ENCODE measurements at places on chromosomes 2 and 18.

DNA sequence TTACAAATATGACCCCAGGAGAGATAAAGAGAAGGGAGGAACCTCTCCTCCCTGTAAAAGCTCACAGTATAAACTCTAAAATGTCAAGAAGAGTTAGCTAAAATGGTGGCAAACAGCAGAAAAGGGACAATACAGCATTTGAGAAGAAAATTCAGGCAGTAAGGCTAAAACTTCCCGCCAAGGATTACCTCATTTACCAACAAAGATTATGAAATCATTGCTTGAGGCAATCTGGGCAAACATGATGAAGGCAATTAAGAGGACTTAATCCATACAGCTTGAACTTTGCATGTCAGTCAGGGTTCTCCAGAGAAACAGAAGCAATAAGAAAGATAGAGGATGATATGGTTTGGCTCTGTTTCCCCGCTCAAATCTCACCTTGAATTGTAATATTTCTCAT, 81.4 kb downstream of the CMPK2 start:
- no peak for DNase-seq

DNA sequence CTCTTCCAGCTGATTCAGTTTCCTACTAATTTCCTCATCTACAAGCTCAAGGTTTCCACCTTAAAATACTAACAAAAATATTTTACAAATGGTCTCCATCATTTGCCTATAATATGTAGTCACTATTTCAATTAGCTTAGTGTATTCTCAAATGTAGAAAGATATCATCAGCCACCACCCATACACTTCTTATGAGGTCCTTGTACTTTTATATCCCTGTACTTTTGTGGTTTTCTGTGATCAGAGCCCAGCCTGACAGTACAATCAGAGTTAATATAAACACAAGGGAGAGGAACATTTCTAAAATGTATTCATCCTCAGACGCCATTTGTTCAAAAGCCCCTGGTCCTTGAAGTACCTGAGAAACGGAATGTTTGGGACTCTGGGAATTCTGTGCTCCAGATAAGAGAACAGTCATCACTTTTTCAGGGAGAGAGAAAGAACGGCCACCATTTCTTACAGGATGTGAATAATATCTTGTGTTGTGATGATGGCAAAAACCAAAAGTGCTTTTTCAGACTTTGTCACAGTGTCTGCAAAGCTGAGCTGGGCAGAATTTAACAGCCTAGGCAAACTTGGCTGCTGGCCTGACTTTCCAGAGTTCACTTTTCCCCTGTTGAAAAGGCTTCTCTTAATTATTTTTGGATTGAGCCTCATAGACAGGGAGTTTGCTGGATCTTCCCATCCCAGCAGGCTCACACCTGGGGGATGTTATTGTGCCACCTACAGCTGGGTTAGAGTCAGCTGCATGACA, 361.7 kb upstream of the ACVR2A start:
- no peak for DNase-seq

DNA sequence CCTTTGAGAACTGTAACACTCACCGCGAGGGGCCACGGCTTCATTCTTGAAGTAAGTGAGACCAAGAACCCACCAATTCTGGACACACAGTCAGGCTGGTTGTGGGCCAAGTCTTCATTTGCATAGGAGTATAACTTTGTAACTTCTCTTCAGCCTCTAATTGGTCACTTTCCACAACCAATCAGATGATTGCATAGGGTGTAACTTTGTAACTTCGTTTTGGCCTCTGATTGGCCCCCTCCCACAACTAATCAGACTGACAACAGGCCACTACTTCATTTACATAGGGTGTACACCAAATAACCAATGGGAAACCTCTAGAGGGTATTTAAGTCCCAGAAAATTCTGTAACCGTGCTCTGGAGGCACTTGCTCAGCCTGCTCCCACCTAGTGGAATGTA, 77.5 kb upstream of the TCF4 start:
- no peak for DNase-seq

- no peak for DNase-seq
These were observed 628 bp downstream of the PPP1R7 start for GRCh38 chr2:241150660-241151530.

- DNase-seq: no peak
These were observed 34.2 kb downstream of the TBC1D8 start for GRCh38 chr2:101116841-101117552.

GRCh38 chr2:73386894-73387636, 1.4 kb downstream of the ALMS1 start:
- DNase-seq: no peak

DNA sequence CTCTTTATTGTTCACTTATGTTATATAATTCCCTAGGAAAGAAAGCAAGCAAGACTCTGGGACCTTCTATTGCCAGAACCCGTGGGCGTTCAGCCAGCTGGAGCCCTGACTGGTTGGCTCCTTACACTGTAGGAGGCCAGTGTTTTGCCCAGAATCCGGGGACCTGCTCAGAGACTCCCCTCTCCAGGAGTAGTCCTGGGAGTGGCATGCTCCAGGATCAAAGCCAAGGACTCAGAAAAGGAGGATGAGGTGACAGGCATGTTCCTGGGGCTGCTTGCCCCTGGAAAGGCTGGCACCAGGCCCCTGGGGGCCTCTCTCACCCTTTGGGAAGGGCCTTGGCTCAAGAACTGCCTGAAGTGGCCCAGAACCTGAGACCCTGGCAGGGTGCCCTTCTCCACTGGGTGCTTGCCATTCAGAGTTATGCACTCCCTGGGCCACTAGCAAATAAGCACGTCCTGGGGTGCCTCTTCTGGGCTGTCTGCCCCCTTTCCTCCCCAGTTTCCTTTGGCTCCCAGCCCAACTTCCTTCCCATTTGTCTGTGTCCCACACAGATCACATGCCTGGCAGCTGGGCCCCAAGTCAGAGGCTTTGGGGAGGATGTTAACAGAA, 19.6 kb upstream of the KIF3C start:
- no peak for DNase-seq

GRCh38 chr2:223062396-223062795, 10.4 kb downstream of the KCNE4 start:
- no peak for DNase-seq

DNA sequence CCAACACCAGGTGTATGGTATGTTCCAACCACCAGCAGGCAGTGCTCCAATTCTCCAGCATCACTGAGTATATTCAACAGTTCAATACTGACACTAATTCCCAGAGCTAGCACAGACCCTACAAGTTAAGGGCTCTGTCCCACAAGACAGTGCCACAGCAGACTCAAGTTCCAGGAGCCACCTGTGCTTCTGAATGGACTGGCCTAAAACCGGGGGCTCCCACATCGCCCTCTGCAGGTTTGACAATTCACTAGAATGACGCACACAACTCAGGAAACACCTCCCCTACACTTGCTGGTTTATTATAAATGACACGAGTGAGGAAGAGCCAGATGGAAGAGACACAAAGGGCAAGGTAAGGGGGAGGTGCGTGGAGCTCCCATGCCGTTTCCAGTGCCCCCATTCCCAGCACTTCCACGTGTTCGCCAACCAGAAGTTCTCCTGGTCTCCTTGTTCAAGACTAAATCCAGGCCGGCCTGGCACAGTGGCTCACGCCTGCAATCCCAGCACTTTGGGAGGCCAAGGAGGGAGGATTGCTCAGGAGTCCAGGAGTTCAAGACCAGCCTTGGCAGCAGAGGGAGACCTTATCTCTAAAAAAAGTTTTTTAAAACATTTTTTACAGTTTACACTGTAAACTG, 12.2 kb upstream of the ATP6V1B1 start:
- peak; percentile 51 for DNase-seq

DNA sequence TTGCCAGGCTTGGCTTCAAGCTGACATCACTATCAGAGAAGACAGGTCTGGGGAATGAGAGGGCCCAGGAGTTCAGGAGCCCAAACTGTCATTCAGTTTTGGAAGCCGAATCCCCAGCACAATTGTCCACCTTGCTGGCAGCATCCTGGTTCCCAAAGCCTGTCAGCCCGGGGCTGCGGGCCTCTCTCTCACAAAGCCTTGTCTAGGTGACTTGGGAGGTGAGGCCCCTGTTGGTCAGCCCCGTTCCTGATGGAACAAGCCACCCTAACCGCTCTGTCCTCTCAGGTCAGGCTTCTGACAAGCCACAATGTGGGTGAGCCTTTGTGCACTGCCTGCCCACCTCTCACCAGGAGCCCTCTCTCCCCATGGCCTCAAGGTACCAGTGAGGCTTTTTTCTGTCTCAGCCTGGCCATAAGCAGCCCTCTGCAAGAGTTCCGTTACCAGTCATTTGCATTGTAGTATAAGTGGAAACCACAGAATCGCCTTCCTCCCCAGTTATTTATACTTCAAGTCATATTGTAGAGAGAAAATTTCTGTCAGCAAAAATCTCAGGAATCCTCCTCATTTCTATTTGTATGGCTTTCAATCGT, 100.6 kb downstream of the MSH2 start:
- DNase-seq: no peak

GRCh38 chr18:63454497-63454896, 22.3 kb upstream of the SERPINB5 start:
- no peak for DNase-seq

- DNase-seq: no peak
These were observed 135.3 kb downstream of the PXDN start for GRCh38 chr2:1609040-1609439.

- no peak for DNase-seq
These were observed 158.0 kb upstream of the KLHL14 start for GRCh38 chr18:32930695-32931301.

DNA sequence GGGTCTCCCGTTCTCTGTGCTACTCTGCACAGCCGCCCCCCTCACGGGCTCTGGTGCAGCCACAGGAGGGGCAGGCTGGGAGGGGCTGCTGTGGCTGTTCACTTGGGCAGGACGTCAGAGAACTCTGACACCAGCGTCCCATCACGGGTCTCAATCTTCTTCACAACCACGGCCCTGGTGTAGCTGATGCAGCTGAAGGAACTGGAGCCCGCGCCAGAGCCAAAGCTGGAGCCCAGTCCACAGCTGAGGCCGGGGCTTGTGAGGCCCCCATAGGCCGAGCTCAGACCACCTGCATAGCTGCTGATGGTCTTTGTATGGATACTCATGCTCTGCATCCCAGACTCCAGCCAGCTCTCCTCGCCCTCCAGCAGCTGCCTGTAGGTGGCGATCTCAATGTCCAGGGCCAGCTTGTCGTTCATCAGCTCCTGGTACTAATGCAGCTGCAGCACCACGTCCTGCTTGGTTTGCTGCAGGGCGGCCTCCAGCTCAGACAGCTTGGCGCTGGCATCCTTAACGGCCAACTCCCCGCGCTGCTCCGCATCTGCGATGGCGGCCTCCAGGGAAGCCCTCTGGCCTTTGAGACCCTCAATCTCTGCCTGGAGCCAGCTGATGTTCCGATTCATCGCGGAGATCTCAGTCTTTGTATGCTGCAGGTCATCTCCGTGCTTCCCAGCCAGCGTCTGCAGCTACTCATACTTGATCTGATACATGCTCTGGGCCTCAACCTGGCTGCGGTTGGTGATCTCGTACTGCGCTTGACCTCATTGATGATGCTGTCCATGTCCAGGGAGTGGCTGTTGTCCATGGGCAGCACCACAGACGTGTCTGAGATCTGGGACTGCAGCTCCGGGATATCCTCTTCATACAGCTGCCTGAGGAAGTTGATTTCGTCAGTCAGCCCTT, 7.4 kb upstream of the DUSP19 start:
- DNase-seq: peak; percentile 24

DNA sequence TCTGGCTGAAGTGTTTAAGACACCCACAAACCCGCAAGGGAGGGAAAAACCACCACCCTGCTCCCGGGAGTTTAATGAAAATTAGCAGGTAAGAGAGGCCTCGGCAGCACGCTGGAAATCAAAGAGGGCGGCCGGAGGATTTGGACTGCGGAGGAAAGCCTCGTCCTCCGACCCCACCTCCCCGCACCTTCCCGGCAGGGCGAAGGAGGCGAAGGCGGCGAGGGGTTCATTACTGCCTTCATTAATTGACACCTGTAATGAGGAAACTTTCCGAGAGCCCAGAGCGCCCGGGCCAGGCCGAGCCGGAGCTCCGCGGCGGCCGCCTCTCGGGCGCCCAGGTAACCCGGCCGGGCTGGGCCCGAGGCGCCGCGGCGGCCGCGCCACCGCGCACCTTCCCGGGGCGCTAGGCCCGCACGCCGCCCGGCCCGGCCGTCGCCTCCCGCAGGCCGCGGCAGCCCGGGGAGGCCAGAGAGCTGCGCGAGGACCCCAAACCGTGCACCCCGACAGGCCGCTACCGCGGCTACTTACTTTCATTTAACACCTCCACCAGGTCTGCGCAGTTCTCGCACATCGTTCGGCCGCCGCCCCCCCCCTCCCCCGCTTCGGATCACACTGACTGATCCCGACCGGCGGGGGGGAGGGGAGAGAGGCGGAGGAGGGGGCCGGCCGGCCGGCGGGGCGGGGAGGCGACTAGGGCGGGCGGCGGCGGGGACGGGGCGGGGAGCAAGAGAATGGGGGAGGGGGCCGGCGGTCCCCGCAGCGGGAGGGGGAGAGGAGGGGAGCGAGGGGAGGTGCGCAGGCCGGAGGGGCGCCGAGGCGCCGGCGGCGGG, 550 bp downstream of the USP34 start:
- DNase-seq: peak; percentile 78

GRCh38 chr18:13414102-13414501, 195.5 kb downstream of the LDLRAD4 start:
- DNase-seq: no peak

DNA sequence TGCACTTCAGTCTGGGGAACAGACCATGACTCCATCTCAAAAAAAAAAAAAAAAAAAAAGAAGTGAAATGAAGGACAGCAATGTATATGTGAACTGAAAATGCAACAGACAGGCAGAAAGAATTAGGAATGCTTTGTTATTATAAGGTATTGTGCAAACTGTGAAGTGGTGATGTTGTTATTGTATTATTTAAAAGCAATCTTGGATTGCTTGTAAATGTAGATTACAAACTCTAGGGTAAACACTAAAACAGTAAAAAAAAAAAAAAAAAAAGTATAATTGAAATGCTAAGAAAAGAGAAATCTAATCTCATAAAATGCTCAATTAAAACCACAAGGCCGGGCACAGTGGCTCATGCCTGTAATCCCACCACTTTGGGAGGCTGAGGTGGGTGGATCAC, 25.3 kb downstream of the DYM start:
- no peak for DNase-seq

DNA sequence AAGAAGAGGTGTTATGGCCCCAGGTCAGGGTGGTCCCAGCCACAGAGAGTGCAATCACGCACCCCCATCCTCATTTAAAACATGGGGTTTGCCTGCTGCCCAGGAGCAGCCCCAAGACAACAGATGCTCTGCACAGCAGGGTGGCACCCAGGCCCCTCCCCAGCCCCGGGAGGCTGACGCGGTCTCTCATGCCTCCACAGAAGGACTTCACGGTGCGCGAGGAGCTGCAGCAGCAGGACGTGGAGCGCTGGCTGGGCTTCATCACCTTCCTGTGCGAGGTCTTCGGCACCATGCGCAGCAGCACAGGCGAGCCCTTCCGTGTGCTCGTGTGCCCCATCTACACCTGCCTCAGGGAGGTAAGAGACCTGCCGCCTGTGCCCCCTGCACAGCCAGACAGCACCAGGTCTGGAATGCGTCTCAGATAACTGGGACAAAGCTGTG, 133.7 kb downstream of the SMAD7 start:
- no peak for DNase-seq

GRCh38 chr2:168210895-168211570, 36.4 kb downstream of the STK39 start:
- peak; percentile 26 for DNase-seq

GRCh38 chr18:46293742-46294181, 189.6 kb downstream of the HAUS1 start:
- DNase-seq: no peak

GRCh38 chr2:221473451-221473850, 98.7 kb downstream of the EPHA4 start:
- DNase-seq: no peak

Data from 8988T (cell line).